HS-5 (cell line): ENCODE measurements at places on chromosomes 6 and 20.

DNA sequence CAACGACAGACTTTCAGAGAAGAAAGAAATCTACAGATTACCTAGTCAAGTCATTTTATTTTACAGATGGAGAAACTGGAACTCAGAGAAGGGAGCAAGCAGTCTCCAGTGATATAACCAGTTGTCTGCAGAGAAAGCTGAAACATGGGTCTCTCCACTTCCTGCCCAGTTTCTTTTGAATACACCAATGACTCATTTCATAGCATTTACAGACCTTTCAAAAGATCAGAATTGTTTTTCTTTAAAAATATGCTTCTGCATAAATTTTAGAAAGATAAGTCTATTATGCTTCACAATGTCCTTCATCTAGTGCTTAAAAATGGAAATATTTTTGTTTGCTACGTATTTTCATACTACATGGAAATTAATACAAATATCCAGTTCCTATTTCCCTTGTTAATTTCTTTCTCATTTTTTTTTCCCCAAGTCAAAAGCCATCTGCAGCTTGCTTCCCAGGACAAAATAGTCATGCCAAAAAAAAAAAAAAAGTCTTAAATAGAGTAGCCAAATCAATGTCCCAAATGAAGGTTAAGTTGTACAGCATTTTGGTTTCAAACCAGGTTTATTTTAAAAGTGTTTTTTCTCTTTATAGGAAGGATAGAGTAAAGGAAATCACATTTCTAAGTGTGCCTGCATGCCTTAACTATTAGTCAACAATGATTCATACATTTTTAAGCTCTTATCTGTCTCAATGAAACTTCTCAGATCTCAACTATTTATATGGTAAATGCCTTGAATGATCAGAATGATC is 36.9 kb downstream of the ARHGAP18 start:
- DNase-seq: peak; percentile 91

DNA sequence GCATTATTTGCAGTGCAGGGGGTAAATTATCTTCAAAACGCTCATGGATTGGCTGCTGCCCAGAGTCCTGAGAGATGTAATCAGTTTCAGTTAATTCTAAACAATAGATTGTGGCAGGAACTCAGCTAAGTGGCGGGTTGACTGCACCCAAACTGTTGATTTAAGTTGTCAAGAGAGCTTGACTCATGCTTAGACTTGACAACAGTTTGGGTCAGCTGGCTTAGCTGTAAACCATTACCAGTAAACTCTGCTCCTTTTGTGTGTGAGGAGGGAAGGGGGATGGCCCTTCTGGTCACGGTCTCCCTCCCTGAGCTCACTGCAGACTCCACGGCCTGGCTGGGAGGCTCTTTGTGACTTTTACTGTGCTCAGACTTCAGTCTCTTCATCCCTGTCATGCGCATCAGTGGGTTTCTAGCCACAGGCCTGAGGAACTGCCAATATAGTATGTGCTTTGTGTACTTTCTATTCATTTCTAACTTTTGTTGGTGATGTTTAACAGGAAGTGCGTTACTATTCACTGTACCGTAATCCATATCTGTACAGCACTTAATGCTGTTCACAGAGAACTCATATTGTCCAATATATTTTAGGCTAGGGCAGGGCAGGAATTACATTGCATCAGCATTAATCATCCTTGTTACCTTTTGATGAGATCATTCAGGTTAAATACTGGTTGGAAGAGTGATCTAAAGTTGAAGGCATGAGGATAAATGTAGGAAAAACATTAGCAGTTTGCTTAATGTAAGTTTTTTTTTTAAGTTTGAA is 488.3 kb downstream of the CDKAL1 start:
- no peak for DNase-seq

GRCh38 chr6:99471638-99472037 is 43.6 kb downstream of the USP45 start:
- DNase-seq: no peak

GRCh38 chr20:15065794-15066193 is 728.4 kb upstream of the FLRT3 start:
- no peak for DNase-seq

DNA sequence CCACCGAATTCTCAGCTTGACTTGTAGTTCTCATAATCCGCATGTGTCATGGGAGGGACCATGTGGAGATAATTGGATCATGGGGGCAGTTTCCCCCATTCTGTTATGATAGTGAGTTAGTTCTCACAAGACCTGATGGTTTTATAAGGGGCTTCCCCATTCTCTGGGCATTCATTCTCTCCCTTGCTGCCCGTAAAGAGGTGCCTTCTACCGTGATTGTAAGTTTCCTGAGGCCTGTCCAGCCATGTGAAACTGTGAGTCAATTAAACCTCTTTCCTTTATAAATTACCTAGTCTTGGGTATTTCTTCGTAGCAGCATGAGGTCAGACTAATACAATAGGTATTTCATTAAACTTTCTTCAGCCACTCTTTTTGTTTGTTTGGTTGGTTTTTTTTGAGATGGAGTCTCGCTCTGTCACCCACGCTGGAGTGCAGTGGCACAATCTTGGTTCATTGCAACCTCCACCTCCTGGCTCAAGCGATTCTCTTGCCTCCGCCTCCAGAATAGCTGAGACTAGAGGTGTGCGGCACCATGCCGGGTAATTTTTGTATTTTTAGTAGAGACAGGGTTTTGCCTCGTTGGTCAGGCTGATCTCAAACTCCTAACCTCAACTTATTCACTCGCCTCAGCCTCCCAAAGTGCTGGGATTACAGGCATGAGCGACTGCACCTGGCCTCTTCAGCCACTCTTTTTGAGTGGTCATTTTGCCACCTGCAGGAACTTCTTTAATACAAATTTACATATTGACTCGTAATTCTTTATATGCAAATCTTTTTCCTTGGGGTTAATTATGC is 36.3 kb downstream of the GSTA2 start:
- DNase-seq: no peak

DNA sequence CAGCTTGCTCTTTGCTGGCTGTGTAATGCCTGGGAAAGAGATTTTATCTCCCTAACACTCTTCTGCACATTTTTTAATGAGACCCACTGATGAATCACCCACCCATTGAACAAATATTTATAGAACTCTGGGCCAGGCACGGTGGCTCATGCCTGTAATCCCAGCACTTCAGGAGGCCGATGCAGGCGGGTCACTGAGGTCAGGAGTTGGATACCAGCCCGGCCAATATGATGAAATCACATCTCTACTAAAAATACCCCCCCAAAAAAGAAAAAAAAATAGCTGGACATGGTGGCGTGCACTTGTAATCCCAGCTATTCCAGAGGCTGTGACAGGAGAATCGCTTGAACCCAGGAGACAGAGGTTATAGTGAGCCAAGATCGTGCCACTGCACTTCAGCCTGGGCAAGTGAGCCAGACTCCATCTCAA is 82.1 kb upstream of the SIRPA start:
- DNase-seq: peak; percentile 80

- DNase-seq: no peak
Observed at GRCh38 chr20:48165401-48165685, 380.1 kb upstream of the SULF2 start.

GRCh38 chr6:124699038-124699437 is 263.2 kb upstream of the RNF217 start:
- DNase-seq: no peak

GRCh38 chr6:136979206-136979605 is 57.1 kb downstream of the SLC35D3 start:
- no peak for DNase-seq

DNA sequence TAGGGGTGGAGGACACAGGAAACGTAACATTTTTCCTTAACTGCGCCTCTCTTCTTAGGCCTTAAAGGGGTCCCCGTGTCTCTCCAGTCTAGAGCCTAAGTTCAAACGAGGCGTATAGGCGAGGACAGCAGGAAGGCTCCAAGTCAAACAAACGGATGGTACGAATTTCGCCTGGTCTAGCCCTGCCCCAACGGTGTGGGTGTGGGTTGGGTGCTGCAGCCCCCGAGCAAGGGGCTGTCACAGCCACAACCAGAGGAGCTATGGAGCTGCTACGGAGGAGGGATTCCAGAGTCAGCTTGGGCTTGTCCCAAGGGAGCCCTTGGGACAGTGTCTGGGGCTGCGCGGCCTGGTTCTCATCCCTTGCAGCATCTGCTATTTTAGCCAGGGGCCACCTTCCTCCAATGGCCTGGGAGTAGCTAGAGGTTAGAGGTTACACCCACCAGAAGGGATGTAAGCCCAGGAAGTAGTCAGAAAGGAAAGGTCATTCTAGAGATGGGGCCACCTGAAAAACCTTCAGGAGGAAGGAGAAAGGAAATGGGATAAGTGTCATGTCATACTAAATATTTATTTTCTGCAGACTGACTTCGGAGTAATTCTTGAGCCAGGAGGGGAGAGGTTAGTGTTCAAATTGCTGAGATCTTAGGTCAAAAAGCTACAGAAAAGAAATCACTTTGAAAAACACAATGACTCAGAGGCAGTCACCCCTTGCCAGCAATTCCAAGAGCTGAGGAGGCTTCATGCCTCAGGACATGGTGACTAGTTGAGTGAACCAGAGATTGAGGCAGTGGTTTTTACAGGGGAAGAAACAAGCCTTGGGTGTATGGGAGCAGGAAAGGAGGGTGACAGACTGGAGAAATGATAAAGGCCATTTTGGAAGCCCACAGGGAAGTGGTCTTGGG is 21.7 kb downstream of the VPS52 start:
- DNase-seq: peak; percentile 72

DNA sequence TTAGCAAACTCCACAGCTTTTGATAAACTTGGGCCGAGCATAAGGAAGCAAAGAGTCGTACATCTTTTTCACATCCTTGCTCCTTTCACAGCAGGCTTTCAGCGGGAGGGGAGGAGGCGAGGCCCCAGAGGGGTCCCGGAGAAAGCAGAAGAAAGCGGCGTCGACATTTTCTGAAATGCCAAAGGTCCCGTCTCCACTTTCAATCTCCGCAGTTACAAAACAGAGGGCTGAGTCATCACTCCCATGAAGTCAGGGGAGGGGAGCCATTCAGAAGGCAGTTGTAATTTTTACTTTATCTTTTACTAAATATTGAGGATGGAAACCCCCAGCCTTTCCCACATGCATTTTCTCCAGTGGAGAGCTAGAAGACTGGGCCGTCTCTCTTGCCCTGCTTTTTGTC is 174.2 kb upstream of the THBS2 start:
- no peak for DNase-seq
